Stimulated activated CD8-positive, alpha-beta memory T cell treated with anti-CD3 and anti-CD28 coated beads, Interleukin-7, amount 100 ng/mL, for 4 hours (primary cell): ENCODE measurements at places on chromosomes 4 and X.

- DNase-seq: no peak
These were observed 5.5 kb downstream of the ARL9 start for GRCh38 chr4:56511098-56511497.

GRCh38 chrX:39163581-39164126 lies 362.4 kb downstream of the MID1IP1 start:
- no peak for DNase-seq

DNA sequence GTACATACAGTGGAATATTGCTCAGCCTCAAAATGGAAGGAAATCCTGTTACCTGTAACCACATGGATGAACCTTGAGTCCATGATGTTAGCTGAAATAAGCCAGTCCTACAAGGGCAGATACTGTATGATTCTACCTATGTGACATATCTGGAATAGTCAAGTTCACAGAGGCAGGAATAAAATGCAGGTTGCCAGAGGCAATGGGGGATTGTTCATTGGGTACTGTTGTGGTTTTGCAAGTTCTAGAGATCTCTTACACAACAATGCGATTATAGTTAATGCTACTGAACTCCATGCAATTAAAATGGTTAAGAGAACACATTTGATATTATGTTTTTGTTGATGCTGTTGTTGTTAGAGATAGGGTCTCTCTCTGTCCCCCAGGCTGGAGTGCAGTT lies 74.6 kb downstream of the SHROOM2 start:
- no peak for DNase-seq

GRCh38 chr4:73309211-73309610 lies 50.6 kb upstream of the ANKRD17 start:
- DNase-seq: no peak

DNA sequence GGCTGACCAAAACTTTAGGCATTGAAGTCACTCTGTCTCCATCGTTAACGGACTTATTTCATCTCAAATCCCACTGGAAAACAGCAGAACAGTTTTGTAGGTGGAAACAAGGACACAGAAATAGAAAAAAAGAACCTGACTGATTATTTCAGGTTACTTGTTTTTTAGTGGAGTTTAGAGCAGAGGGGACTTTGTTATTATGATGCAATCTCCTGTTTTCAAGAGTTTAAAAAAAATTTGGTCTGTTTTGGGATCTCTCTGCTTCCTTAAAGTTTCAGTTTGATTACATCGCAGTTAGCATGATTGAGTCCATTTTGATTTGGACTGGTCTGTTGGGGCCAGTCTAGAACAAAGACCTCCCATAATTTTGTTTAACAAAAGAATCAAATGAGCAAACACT lies 13.6 kb downstream of the PROM1 start:
- DNase-seq: no peak

DNA sequence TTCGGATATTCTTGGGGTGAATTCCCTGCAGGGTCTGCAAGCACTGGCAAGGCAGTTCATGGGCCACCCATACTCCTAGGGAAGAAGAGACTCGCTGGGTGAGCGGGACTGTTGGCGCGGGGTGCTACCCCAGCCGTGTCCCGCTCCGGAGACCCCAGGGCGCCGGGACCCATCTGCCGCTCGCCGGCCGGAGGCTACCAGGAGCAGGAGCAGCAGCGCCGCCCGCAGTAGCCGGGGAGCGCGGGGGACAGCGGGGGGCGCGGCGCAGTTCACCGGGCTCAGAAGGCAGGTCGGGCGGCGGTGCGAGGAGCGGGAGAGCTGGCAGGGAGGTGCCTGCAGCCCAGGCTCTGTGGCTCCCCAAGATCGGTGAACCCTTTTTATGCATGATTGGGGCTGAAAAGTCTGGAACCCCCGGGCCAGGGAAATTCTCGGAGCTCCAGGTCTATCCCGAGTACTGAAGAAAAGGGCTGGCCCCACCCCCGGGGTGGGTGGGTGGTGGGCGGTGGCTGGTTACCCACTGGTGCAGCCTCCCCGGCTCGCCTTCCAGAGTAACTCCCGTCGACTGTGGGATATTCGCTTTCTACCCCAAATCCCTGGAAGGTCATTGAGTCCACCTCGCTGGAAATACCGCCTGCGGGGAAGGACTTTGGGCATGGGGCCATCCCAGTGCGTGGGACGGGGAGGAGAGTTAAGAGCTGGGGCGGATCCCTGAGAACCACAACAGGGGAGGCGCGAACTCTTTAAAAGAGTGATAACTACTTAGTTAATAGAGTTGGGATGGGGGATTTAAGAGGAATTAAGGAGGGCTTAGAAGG lies 37.6 kb downstream of the PF4 start:
- DNase-seq: no peak

GRCh38 chrX:22313766-22314165 lies 41.1 kb downstream of the CBLL2 start:
- no peak for DNase-seq

GRCh38 chr4:110119337-110119736 lies 79.1 kb downstream of the ELOVL6 start:
- DNase-seq: no peak

- DNase-seq: no peak
These were observed 52.4 kb downstream of the MID2 start for GRCh38 chrX:107878106-107878505.

DNA sequence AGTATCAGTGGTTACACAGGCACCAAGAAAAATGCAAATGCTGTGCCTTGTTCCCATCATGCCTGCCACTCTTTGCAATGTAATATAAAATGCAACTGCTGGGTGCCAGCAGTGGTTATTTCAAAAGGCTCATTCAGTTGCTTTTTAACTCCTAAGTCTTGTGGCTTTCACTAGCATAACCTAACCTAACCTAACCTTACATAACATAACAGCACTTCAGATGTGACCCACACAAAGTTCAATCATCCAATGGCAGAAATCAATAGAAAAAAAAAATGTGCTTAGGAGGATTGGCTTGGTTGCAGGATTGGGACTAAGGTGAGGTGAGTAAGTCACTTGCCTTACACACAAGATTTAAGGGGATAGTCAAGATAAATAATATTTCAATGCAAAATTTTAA lies 60.2 kb upstream of the VMA21 start:
- no peak for DNase-seq

GRCh38 chr4:108168160-108168670 lies 517 bp downstream of the LEF1 start:
- DNase-seq: no peak

DNA sequence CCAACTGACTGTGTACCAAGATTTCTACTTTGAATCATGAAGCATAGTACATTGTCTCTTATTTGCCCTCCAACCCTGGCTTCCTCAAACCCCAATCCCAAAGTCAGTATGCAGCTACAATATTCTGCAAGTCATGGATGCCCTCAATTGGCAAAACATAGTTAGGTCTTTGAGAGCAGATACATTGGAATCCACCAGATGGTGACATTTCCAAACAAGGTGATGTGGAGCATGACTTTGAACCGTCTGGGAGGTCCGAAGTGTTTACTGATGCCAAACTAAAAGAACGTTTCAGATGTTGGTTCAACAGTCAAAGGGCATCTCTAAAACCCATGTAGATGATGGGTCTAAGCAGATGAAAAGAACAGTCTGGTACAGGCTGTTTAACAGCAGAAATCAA lies 43.7 kb upstream of the FRMD7 start:
- DNase-seq: no peak

DNA sequence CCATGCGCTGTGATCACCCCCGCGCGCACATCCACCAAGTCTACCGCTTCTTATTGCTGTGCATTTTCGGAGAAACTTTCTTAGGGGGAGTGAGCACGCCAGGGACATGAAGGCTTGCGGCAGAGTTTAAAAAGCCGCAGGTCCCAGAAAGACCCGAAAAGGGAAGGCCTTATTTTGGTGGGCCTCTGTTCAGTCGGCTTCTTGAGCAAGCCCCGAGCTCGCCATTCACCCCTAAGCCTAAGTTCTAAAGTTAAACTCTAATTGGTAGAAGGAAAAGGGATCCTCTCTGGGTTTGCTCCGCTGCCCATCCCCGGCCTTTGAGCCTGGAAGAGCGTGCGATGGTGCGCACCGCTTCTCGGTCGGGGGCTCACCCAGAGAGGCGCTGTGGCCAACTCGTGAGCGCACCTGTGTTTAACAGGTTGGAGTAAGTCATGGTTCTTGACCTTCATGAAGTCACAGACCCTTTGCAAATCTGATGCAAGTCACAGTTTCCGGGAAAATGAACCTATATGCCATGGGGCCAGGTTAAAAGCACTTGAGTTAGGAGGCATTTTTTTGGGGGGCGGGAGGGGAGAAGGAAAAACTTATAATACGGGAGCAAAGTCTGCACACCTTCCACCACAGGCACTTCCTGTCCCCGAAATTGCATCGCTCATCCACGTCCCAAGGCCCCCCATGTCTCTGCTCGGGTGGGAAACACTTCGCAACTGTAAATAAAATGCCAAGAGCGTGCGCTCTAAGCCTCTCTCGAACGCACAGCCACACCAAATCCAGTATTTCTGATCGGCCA lies 1.9 kb downstream of the PHOX2B start:
- DNase-seq: no peak

- DNase-seq: no peak
These were observed 249.3 kb downstream of the CHIC1 start for GRCh38 chrX:73812256-73812655.

- no peak for DNase-seq
These were observed 8.1 kb downstream of the ANXA5 start for GRCh38 chr4:121688701-121689100.

DNA sequence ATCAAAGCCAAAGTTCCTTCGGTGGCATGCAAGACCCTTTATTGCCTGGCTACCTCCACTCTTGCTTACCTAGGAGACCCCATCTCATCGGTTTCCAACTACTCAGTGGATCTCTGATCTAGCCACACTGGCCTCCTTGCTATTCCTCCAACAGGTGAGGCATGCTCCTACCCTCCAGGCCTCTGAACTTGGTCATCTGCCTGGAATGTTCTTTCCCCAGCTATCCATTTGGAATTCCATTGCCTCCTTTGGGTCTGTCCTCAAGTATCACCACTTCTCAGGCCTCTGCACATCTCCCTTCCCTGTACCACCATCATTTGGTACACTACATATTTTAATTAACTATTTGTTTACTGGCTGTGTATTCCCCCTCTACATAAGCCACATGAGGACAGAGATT lies 11.2 kb downstream of the LGI2 start:
- DNase-seq: no peak

DNA sequence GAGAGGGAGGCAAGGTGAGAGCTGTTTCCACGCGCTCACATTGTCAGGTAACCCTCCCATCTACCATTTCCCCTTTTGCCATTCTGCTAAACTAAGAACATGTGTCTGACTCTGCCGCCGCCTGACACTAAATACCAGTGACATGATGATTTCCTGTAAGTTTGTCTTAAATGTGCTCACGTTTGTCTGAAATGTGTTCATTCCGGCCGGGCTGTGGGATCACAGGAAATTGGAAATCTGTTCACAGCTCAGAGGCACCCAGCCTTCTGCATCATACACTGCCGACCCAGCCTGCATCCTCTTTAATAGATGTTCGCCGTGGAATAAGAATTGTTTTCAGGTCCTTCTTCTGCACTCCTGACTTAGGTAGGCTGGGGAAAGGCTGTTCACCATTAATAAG lies 336.2 kb upstream of the PPARGC1A start:
- DNase-seq: no peak

DNA sequence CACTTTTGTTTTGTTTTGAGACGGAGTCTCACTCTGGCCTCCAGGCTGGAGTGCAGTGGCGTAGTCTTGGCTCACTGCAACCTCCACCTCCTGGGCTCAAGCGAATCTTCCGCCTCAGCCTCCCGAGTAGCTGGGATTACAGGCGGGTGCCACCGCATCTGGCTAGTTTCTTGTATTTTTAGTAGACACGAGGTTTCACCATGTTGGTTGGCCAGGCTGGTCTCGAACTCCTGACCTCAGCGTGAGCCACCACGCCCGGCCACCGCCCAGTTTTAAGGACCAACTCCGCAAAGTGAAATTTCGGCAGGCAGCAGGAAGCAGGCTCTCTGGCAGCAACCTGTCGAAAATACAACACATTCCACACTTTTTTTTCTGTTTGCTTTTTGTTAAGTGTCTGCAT lies 13.4 kb downstream of the DHRSX start:
- DNase-seq: no peak

GRCh38 chr4:53461244-53461643 lies 83.8 kb downstream of the FIP1L1 start:
- DNase-seq: no peak

DNA sequence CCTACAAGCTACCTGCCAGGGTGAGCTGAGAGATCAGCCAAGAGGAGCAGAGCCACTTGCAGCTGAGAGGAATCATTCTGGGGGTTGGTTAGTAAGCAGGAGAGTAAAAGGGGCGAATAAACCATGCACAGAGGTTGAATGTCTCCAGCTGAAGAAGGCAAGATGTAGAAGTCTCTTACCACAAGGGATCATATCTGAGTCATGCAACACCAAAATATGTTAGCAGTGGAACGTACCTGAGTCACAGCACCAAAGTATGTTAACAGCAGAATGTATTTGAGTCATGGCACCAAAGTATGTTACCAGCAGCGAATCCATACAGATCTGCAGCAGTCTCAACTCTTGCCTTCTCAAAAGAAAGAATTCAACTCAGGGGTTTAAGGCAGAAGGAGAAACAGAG lies 29.9 kb downstream of the C4orf51 start:
- DNase-seq: no peak

DNA sequence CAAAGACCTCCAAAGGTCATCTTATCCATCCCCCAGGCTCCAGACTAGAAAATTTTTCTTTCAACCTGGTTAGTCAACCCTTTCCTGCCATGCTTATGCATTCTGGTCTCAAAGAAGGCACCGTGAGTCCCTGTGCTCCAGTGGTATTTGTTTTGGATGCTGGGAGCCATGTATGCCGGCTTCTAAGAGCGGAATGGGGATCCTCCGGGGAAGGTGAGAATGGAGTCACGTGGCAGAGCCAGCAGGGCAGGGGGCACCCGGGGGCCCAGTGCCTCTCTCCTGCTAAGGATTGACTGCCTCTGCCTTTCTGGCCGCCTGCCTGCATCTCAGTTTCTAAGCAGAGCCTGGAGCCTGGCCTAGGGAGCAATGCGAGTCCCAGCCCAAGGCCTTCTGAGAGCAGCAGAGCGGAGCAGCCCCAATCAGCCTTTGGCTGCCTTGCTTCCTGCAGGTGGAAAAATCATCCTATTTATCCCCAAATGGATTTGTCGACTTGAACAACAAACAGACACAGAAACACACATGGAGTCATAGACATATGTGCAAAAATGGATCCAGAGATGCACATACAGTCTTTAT lies 141.0 kb downstream of the PJA1 start:
- no peak for DNase-seq

DNA sequence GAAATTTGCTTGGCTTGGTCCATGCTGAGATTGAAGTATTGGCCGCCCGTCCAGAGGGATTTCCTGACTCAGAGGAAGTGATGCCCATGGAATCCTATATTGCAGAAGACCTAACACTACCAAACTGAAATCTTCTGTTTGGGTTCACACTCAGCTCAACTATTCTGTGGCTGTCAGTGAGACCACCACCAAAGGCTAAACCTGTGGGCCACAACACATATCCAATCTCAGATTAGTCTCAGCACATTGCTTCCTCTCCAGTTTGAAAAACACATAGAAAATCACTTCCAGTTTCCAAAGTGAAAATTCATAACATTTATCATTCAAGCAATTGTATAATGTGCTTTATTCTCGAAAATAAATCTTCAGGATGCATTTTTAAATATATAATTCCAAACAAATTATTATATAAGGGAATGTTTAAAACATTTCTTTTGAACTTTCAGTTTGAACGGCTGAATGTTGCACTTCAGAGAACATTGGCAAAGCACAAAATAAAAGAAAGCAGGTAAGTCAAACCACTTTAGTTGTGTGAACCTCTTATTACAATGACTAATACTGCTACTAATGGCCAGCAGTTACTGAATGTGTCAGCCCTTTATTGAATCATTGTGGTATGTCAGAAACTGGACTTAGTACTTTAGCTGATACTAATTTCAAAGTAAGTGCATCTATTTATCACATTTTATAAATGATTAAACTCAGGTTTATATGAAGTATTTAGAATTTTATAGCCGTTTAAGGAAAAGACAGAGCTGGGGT lies 37.0 kb downstream of the GUCY1A1 start:
- no peak for DNase-seq
